ENCODE measurements at places on chromosomes 5 and 9. TPM values are rescaled to one million over a fixed set of nuclear protein-coding genes. Genes with fewer than 3 reads are reported as not detected.

CEL gene
- total RNA-seq = 4.0 TPM

SH3PXD2B gene
- 5.9 TPM for total RNA-seq

PCDHB10 gene
- 1.1 TPM for total RNA-seq

PKN3 gene
- total RNA-seq = 5.1 TPM

FOXD4 gene
- not detected for total RNA-seq

MCTP1 gene
- total RNA-seq = 5.6 TPM

SLC45A2 gene
- total RNA-seq = not detected

FBP2 gene
- not detected for total RNA-seq

RLN2 gene
- total RNA-seq = not detected

SMIM27 gene
- 14.2 TPM for total RNA-seq

- DNase-seq = no peak
Measured at GRCh38 chr5:146662229-146662628, 146.2 kb upstream of the GPR151 start.

DNA sequence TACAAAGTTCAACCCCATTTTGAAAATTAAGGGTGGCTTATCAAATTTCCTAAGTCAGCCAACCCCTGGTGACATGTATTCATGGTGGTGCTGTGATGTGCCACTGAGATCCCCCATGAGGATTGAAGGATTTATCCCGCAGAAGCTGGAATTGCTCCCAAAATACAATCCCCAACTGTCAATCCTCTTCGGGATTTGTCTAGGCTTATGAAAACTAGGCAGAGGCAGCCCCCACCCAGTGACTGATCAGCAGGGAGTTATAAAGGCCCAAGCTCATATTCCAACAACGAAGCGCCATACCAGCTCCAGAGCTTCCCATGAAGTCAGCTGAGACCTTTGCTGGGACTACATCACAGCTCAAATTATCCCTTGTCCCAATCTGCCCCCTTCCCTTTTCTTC lies 316.0 kb downstream of the ENC1 start:
- no peak for DNase-seq

GRCh38 chr5:169941542-169941941 lies 38.8 kb downstream of the INSYN2B start:
- no peak for DNase-seq

- DNase-seq = no peak
Measured at GRCh38 chr5:31137676-31138075, 55.8 kb upstream of the CDH6 start.

GRCh38 chr5:54087436-54087835 lies 222.9 kb downstream of the ARL15 start:
- DNase-seq = no peak

DNA sequence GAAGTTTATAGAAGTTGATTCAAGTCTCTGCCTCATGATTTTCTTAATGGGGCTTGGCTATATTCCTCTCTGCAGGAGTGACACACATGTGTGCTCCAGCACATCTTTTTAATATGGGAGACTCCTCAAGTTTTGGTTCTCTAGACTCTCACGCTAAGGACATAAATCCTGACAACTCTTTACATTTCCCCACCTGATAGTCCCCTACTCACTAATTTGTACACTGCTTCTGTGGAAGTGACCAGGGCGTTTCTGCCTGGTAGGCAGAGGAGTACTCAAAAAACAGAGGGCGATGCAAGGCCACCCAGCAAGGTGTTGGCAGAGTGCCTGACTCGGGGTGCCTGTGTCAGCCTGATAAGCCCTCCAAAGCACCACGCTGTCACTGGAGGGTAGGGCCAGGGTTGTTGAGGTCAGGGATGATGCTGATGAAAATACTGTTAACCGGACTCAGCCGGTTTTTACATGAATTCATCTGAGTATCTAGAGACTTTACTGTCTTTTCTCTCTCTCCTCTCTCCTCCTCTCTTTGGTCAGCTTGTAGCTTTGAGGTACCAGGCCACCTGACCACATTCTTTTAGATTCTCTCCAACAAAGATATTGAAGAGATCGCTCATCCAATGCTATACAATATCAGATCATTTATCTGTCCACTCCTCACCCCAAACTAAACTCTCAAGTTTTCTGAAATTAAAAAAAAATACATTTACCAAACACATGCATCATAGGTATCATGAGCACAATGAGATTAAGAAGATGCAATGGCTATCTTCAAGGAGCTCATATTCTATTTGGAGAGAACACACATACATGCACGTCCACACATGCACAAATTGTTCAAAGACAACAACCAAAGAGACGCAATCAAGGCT lies 205.2 kb downstream of the PIK3R1 start:
- peak; percentile 82 for DNase-seq

DNA sequence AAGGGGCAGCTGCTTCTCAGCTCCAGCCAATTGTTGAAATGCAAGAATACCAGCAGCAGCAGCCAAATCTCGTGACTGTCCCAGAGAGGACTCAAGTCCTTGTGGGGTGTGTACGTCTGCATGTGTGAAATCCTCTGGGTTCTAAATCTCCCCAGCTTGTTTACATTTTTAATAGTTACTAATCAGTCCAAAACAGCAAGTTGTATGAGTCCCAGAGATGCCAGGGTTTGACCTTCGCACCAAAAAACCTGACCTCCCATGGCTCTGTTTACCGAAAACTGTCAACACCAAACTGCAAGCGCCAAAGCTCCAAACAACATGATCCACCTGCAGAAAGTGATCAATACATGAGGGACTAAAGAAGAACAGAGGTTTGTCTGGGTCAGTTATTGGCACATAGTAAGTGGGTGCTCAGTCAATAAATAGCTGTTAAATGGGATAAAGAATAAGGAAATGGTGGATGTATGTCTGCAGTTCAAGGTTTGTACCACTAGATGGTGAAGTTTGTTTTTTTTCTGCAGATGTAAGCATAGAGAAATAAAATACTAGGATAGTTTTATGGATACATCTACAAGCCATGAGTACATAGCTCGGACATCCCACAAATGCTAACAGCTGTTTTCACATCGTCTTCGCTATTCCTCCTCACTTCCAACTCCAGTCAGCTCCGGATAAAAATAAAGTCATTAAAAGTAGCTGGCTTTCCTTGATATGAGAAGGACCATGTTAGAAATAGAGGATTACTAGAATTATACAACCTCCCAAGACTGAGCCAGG lies 85.3 kb upstream of the ADRB2 start:
- DNase-seq = peak; percentile 43

DNA sequence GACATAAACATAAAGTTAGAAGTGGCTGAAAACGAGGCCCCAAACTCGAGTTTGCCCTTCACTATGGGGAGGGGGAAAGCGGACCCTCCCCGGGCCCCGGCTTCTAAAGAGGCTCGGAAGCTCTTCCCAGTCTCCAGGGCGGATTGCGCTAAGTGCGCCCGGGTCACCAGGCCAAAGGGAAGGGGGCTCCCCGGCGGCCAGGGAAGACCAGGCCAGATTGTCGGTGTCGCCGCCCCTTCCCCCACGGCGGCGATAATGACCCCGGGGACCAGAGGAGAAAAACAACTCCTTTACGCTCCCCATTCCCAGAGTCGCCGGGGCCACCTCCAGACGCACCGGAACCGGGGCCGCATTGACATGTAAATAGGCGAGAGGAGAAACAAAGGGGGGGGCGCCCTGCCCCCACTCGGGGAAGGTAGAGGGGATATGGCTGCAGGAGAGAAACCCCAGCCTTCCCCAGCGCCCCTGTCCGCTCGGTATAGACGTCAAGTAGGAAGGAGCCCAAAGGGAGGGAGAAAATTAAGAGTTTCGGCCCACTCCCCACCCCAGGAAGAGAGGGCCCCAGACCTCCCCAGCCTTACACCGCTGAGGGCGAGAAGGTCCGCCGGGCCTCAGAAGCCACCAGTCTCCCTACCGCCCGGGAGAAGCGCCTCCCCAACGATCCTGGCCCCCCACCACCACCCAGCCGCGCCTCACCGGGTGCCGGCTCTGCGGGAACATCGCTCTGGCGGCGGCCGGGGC lies 1.7 kb downstream of the TLE1 start:
- peak; percentile 48 for DNase-seq

GRCh38 chr5:159448-160172 lies 31.7 kb upstream of the LRRC14B start:
- DNase-seq = no peak

- DNase-seq = peak; percentile 67
Measured at GRCh38 chr5:127072861-127073846, at the start of gene C5orf63. Gene C5orf63 (minus strand): TSS chr5:127073502. CDS start chr5:127058995, 14,507 bp downstream.

- no peak for DNase-seq
Measured at GRCh38 chr9:84573083-84573482, 96.4 kb upstream of the NTRK2 start.

- peak; percentile 59 for DNase-seq
Measured at GRCh38 chr9:35035851-35036701, 36.3 kb downstream of the VCP start.

GRCh38 chr5:67809589-67809988 lies 406.0 kb upstream of the PIK3R1 start:
- no peak for DNase-seq

DNA sequence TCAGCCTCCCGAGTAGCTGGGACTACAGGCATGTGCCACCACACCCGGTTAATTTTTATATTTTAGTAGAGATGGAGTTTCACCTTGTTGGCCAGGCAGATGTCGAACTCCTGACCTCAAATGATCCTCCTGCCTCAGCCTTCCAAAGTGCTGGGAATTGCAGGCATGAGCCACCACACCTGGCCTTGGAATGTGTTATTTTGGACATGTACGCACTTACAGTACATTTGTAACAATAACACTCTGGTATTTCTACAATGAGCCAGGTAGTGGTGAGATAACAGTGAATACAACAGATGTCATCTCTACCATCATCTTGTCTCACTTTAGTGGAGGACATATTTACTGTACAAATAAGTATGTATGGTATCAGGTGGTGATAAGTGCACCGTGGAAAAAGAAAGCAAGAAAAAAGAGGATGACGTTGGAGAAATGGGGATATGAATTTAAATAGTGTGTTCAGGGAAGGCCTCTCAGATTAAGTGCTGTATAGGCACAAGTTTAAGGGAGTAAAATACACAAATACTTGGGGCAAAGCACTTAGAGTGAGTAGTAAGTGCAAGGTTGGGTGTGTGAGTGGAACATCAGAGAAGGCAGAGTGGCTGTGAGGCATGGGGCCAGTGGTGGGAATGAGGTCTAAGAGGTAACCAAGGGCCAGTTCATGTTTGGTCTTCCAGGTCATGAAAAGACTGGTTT lies 100.1 kb downstream of the CDC42SE2 start:
- DNase-seq = no peak

- no peak for DNase-seq
Measured at GRCh38 chr5:54743581-54743980, 226.0 kb downstream of the SNX18 start.

GRCh38 chr5:16082053-16082452 lies 97.5 kb downstream of the MARCHF11 start:
- no peak for DNase-seq

DNA sequence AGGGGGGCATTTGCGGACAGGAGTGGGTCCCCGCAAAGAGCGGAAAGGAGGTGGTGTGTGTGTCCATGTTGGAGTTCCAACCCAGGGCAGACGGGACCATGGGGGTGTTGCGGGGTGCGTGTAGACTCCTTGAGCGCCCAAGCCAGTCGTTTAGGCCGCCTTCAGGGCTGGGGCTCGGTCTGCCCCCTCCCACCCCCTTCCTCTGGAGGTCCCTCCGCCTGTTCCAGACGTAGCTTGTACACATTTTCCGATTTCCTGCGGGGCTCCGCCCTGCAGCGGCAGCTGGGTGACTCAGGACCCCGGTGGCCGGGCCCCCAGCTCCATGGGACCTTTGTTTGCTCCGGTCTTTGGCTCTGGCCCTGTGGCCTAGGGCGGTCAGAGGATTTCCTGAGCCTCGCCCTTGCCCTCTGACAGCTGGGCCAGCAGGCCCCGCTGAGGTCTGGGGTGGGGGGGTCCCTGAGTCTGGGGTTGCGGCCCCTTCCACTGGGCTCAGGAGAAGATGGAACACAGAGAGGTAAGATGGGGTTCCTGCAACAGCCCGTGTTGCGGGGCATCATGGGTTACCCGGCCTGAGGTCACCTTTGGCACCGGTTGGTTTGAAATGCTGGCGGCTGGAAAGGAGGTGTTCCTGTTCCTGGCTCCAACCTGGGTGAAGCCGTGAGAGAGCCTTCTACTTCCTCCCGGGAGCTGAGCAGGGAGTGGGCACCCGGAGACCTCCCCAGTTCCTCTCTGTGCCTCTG lies 1.5 kb downstream of the PKN3 start:
- DNase-seq = peak; percentile 80

Data from heart left ventricle (tissue), 16 donors.